ENCODE measurements at places on chromosomes 4 and X. TPM values are rescaled to one million over a fixed set of nuclear protein-coding genes. Genes with fewer than 3 reads are reported as not detected.

- DNase-seq: no peak
Measured at GRCh38 chr4:114673306-114673705, 74.7 kb downstream of the UGT8 start.

DNA sequence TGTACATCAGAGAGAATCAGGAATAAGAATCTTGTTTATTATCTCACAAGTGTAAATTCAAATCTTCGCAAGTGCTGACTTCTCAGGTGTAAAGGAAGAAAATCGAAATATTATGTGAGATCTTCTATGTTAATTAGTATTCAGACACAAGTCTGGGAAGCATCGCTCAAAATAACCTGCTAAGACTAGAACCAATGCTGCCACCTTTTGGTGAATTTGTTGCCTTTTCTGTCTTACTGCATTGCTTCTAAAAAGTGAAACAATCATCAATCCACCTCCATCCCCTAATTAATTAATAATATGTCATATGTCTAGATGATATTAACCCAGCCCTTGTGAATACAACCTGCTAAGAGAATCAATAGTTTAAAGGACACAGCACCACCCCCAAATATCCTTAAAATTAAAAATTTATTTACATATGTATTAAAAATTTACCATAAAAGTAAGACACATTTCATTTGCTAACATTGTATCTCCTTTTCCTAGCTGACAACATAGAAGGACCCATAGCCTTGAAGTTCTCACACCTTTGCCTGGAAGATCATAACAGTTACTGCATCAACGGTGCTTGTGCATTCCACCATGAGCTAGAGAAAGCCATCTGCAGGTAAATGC, 3.5 kb downstream of the EPGN start:
- DNase-seq: no peak

The GLRA2 gene
- not detected for polyA plus RNA-seq

DNA sequence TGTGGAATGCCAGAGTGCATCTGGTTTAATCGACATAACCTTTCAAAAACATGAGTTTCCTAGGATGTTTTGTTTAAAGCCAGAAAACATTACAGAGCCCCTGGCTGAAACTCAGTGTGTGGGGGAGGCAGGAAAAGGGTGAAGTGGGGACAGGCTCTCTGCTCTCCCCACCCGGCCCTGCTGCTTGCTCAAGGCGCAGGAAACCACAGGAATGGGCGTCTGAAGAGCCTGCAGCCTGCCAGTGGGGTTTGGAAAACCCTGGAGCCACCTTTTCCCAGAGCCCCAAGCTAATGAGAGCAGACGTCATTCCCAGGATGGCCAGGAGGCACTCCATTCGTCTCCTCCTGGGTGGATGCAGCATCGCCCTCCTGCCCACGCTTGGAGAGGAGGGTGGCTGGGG, 240.6 kb downstream of the AFAP1 start:
- peak; percentile 41 for DNase-seq

- no peak for DNase-seq
Measured at GRCh38 chrX:71067712-71068043, 456 bp downstream of the SNX12 start.

DNA sequence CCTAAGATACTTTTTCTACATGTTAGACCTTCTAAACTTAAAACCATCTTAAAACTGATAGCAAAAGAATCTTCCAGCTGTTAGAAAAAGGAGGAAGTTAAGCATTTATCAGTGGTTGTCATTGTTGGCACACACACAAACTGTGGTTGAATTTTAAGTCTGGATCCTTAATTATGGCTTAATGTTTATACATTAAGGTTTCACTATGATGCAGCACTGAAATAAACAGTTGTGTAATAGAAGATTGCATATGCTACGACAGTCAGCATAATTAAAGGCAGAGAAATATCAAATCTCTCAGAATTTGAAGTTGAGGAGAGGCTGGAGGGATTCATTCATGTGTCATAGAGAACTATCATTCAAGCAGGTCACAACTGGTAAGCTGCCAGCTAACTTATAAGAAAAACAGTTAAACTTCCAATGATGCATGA, 32.3 kb downstream of the ADGRA3 start:
- no peak for DNase-seq

The SYP gene
- 7.2 TPM for polyA plus RNA-seq

- DNase-seq: peak; percentile 93
Measured at GRCh38 chrX:40097504-40098263, at the start of gene BCOR. TSS of gene BCOR (minus strand) at chrX:40097958. CDS start at chrX:40077929, 20,029 bp downstream.

DNA sequence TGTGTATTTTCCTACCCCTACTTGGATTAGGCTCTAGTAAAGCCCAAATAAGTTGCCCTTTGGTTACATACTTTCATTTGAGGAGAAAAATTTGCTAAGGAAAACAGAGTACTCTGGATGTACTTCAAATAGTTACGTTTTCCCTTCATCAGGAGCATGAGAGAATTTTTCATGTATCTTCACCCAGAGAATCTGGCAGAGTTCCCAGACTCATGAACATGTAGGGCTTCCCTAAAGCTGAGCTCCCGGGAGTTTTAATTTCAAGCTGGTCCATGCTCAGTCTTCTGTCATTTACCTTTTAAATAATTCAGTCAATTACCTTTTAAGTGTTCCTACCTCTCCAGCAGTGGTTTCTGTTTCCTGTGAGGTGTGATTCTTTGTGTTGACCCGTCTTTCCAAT, 367.5 kb upstream of the GRID2 start:
- peak; percentile 37 for DNase-seq

DNA sequence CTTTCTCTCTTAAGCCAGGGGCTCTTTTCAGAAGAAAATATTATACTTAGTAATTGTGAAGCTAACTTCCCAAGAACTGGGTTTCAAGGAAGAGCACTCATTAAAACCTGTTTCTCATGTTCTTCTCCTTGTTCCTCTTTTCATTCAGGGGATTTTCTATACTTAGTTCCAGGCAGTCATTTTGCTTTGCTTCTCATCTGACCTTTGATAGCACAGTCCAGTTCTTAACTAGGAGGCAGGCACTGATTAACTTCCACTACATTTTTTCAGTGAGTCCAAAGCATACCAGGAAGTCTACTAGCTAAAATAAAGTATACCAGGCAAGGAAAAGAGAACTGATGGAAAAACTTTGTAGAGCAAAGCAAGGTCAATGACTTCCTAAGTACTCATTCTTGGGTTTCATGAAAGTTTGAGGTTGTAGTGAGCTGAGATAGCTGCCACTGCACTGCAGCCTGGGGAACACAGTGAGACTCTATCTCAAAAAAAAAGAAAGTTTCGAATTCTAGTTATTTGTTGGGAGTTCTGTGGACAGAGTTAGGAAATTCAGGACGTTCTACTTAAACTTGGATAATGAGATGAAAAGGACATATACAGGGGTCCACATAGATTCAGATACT, 190.1 kb upstream of the HS3ST1 start:
- DNase-seq: no peak
